Stimulated activated CD4-positive, alpha-beta T cell treated with anti-CD3 and anti-CD28 coated beads, Interleukin-15, amount 100 ng/mL, for 1 hour (primary cell): ENCODE measurements at places on chromosomes 1 and 21.

DNA sequence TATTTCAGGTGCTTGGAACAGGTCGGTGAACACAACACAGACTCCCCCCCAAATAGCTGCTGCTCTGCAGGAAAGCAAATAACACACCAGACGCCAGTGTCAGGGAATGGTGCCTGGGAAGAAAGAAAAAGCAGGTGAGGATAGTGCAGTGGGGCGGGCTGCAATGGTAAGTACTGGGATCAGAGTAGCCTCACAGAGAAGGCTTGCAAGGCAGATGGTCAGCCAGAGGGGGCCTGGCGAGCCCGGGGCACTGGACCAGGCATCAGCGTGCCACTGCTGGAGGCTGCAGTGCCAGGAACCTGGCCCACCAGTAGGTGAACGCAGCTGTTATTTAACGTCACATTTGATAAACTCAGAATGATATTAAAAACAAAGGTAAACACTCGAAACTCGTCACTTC lies 60.0 kb downstream of the POFUT2 start:
- DNase-seq, result no peak

DNA sequence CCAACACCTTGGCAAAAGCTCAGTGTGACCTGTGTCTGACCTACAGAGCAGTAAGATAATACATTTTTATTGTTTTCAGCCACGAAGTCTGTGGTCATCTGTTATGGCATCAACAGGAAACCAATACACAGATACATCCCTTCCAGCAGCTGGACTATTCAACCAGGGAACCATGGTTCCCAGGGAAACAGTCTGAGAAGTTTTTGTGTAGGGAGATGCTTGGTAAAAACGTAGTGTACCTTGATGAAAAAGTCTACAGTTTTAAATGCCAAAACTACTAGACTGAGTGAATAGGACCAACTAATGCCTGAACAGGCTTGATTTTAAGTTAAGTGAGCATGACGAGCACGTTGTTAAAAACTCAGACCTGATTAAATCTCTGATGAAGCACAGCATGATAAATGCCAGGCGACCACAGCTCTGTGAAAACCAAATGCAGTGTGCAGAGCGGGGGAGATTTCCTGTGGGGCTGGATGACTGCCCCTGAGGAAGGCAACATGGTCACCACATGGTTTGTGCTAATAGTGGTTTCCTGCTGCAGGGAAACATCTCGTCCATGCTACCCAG lies 228.9 kb downstream of the TNR start:
- no peak for DNase-seq

DNA sequence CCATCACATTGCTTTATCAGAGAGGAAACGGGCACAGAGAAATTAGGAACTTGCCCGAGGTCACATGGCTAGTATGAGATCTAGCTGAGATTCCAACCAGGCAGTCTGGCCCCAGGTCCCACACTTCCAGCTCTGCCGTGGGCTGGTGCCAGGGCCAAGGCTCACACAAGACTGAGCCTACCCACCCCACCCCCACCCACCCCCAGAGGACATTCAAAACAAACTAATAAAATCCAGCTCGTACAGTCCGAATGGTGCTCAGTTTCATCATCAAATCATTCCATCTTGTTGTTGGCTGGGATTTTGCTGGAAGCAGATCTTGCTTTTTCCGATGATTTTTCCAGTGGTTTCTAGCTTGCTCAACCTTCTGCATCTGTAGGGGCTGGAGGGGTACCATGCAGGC lies 27.9 kb downstream of the MATN1 start:
- DNase-seq, result no peak

- no peak for DNase-seq
Observed at GRCh38 chr1:236516929-236517704, 6.7 kb upstream of the LGALS8 start.

GRCh38 chr1:218274511-218274910 lies 10.6 kb upstream of the RRP15 start:
- no peak for DNase-seq

DNA sequence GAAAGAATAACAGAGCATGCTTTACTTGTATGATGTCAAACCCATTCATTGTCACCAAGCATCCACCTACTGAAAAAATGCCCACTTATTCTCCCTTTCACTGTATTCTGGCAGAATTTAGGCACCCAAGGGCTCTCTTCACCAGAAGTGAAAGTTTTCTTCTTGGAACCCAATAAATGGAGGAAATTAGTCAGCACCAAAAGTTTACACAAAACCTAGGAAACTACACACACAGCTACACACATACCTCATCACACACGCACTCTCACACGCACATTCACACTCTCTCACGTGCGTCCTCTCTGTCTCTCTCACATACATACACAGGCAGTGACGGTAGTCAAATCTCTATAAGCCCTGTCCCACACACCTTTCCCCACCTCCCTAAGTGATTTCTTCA lies 37.6 kb downstream of the MCOLN2 start:
- DNase-seq, result peak; percentile 10

DNA sequence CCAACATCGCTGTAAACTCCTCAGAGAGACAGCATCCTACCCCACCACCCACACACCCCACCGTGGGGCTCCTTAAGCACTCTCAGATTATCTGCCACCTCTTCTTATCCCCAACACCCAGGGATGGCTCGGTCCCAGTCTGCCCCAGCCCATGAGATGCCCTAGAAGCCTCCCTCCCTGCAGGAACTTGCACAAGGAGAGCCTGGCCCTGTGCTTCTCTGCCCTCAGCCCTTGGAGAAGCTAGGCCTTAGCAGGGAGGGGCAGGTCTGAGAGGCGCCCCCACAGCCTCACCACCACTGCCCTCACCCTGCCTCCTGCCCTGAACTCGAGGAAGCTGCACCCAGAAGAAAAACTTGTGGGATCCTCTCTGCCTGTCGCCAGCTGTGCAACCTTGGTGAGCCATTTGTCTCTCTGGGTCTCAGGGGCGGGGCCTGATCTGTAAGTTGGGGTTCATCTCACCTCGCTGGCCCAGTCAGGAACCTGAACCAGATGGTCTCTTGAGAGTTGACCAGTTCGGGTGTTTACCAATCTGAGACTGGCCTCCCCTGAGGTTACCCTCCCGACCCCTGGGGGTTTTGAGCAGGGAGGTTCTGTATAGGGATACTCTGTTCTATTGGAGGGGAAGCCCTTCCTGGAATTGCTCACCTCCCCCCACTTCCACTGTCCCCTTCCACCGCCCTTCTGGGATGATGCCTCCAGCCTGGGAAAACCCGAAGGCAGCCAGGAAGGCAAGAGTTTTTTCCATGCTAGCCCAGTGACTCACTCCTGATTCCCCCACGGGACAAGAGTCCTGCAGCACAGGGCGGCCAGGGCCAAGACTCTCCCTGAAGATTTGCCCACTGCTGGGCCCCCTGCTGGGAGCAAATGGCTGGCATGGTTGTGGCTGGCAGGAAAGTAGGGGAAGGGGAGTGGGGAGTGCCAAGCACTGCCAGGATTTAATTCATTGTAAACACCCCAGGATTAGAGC lies at the start of gene S100A3:
Gene S100A3 (minus strand): TSS at position 537 of the 967 bp plus-strand sequence. CDS start 773 bp downstream, outside the sequence.
- no peak for DNase-seq

GRCh38 chr1:178625695-178626094 lies 99.3 kb upstream of the RALGPS2 start:
- DNase-seq, result no peak

DNA sequence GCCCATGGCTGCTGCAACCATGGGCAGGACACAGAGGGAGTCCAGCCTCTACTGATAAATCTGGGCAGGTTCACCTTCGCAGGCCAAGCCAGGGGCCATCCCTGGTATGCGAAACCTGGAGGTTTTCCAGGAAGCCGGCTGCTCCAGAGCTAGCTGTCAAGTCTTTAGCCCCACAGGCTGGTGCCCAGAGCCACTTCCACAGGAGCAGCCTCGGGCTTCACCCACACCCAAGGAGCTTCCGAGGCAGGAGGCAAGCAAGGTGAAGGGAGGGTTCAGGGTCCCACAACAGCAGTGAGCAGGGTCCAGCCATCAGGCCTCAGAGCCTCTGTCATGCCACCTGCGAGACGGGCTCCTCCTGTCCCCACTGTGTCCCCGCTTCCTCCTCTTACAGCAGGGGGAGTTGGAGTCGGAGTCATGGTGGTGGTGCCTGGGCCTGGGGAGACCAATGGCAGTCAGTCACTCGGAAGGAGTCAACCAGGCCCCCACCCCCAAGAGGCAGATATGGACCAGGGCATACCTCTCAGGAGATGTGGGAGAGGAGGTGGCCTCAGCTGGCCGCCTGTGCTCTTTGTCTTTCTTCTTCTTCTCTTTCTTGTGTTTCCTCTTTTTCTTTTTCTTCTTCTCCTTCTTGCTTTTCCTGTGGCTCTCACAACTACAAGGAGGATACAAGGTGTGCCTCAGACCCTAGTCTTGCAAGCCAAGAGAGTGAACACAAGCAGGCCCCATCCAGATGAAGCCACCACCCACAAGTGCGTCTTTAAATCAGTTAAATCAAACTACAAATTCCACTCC lies 2.1 kb downstream of the C1orf35 start:
- no peak for DNase-seq

DNA sequence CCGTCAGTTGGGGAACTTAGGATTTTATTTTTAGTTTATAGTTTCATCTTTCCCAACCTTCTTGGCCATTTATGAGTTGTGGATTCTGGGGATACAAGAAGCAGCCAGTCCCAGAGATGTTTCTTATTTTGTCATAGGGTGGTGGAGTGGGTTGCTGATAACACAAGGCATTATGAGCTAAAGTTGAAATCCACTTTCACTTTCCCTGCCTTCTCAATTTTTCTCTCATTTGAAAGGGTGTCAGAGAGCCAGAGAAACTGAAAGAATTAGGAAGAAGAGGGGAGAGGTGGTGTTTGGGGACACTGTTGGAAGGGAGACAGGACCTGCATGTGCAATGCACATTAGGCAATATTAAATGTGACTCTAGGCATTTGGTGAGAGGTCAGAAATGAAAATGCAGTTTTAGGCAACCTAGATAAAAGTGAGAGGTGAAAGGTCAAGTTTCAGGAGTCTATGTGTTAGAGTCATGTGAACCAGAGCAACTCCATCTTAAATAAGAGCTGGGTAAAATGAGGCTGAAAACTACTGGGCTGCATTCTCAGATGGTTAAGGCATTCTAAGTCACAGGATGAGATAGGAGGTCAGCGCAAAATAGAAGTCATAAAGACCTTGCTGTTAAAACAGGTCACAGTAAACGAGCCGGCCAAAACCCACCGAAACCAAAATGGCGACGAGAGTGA lies 71.1 kb upstream of the F3 start:
- DNase-seq, result no peak

DNA sequence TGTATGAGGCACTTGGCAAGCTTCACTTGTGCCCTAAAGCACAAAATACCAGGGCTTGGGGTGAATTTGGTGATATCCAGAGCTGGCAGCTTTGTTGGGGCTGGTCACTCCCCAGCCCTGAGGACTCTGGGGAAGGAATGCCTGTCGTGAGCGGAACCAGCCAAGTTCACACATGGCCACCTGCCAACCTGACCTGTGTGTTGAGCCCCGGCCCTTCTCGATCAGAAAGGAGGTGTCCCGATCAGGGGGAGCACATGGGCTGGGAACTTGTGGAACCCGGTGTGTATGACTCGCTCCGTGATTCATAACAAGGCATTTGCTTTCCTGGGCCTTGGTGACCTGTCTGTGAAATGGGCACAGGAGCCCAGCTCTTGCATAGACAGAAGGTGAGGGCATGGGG lies 43.1 kb downstream of the AGPAT3 start:
- DNase-seq, result no peak
